ENCODE measurements at places on chromosomes 6 and 20.

DNA sequence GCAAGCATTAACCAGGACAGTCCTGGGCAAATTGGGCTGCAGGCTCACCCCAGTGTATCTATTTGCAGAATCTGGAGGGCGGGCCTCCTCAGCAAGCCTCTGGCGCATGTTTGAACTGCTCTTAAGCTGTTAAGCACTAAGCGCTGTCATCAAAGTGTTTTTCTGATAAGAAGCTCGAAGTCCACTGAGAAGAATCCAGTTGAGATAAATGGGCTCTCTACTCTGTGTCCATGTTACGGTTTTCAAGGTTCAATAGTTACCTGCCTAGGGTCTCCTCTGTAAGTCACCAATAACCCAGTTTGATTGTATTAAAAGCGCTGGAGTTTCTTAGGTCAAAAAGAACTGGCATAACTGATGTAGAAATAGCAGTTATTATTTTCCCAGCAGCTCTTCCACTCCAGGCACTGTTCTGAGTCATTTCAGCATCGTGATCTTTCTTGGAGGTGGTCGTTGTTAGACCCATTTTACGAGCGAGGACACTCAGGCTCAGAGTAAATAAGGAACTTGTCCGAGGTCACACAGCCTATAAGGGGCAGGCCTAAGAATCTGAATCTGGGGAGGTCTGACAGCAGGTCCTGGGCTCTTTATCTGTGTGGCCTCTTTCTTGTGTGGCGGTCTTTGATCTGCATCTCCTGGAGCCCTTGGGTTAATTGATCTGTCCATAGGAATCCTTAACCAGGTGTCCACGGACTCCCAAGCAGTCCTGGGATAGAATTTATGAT is 207.4 kb upstream of the ZNF217 start:
- DNase-seq: no peak

DNA sequence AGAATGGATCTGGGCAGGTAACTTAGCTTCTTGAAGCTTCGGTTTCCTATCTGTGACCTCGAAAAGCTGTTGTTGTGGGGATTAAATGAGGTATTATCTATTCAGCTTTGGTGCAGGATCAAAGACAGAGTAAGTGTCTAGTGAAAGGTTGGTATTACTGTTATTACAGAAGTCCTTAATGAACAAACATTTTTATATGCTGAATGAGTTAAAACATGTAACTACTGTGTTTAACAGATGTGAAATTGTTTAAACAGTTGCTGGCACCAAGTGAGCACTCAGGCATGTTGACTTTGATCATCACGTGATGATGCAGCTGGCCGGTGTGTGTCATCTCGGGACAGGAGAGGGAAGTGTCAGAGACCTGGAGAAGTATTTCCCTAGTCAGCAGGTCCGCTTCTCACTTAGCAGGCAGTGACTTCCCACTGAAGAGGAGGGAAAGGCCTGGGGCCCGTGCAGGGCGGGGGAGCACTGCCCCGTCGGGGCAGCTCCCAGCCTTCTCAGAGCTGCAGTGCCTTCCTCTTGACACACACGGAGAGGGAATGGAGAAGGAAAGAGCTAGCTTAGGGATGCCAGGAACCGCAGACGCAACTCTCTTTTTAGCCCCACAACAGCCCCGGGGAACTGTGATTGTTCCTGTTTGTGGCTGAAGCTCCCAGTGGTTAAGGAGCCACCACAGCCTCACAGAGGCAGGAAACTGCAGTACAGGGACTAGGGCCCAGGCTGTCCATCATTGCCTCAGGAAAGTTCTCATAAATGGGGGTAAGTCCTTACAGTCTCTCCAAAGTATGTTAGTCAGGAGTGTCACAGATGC is 18.0 kb downstream of the TUBB2A start:
- DNase-seq: no peak

DNA sequence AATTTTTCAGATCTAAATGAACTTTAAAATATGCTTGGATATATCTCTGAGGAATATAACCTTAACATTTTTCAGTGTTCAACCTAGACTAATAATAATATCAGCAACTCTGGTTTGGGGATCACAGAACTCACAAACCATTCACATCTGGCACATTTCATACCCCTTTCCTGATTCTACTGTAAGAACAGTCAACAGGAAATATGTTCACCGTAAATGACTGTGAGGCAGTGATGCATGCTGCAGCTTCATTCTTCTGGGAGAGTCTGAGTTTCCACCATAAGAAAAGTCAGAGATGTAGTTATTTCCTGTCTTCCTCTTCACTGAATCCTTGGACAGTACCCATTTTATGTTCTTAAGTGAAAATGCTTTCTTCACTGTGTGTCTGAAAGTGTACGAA is 134.2 kb upstream of the IFNGR1 start:
- no peak for DNase-seq

GRCh38 chr6:148455225-148455624 is 112.6 kb downstream of the SASH1 start:
- DNase-seq: no peak

GRCh38 chr6:15457121-15457650 is 205.6 kb downstream of the DTNBP1 start:
- DNase-seq: no peak

GRCh38 chr6:100184473-100184872 is 190.4 kb upstream of the MCHR2 start:
- DNase-seq: no peak

GRCh38 chr6:168364793-168365421 is 45.3 kb upstream of the DACT2 start:
- no peak for DNase-seq

- DNase-seq: no peak
Measured at GRCh38 chr20:57118107-57118769, 148.2 kb downstream of the BMP7 start.

- DNase-seq: no peak
Measured at GRCh38 chr6:151136141-151136755, 103.5 kb upstream of the AKAP12 start.

DNA sequence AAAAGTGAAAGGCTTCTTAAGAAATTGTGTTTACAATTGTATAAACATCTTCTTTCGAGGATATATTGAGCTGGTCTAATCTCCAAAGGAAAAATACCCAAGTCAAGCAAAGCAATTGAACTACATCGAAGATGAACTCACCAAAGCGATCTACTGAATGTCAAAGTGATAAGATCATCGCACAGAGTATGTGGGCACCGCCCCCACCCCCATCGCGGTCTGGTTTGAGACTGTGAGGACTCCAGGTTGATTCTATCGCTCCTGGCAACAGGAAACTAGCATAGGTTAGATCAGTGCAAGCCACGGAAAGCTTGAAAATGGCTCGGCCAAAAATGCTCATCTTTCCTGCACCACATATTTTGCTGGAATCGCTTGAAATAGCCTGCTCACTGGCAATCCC is 133.2 kb upstream of the RPS6KA2 start:
- DNase-seq: peak; percentile 57

DNA sequence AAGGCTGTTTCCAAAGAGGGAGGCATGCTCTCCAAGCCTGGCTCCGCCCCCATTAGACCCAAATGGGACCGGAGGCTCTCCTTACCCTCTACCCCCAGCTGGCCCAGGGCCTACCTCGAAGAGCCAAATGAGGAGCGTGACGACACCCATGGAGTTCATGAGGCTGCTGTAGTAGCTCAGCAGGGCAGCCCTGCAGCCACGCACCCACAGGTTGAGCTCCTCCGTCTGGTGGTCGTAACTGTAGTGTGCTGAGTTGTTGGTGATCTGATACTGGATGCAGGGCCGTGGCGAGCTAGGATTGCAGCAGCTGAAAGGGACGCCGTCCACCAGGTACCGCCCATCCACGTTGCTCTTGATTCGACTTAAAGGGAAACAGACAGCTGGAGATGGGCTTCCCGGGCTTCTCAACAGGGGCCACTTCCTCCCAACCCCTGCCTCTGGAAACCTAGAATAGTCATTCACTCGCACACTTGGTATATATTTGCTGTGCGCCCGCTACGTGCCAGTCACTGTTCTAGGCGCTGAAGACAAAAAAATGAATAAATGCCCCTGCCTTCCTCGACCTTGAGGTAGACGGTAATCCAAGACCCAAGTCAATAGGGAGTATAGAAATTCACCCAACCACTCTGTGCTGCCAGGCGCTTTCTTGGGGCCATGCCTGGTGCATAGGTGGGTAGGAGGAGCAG is 18.0 kb downstream of the PRPH2 start:
- no peak for DNase-seq

GRCh38 chr6:142854589-142855488 is 90.1 kb downstream of the HIVEP2 start:
- DNase-seq: no peak

- no peak for DNase-seq
Measured at GRCh38 chr20:58251979-58252591, 23.6 kb upstream of the ANKRD60 start.

DNA sequence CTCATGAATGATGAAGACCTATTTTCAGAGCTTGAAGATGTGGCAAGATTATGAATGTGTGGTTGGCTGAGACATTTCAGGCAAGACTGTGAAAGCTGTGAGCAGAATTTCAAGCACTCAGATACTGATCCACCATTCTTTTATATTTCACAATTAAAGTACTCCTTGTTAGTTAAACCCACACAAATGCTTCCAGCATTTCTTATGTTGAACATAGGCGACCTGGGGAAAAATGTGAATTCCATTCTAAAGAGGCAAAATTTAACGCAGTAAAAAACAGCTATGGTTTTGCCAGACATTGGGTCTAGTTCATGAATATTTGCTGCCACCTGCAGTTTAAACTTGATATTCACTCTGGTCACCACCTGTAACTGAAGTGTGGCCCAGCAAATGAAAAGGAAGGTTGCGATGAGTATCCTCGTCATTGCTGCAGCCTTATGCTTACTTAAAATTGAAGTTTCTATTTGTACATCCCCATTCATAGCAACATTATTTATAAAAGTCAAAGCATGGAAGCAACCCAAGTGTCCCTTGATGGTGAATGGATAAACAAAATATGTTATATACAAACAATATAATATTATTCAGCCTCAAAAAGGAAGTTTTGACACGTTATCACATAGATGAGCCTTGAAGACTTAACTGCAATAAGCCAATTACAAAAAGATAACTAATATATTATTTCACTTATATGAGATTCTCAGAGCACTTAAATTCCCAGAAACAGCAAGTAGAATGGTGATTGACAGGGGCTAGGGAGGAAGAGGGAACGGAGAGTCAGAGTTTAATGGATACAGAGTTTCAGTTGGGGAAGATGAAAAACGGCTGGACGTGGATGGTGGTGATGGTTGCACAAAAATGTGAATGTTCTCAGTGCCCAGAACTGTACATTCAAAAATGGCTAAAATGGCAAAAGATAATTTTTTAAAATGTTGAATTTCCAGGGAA is 32.4 kb upstream of the FAM184A start:
- no peak for DNase-seq

GRCh38 chr6:112305795-112306564 is 41.1 kb upstream of the RFPL4B start:
- no peak for DNase-seq

GRCh38 chr6:157392927-157393668 is 12.1 kb downstream of the ZDHHC14 start:
- no peak for DNase-seq

DNA sequence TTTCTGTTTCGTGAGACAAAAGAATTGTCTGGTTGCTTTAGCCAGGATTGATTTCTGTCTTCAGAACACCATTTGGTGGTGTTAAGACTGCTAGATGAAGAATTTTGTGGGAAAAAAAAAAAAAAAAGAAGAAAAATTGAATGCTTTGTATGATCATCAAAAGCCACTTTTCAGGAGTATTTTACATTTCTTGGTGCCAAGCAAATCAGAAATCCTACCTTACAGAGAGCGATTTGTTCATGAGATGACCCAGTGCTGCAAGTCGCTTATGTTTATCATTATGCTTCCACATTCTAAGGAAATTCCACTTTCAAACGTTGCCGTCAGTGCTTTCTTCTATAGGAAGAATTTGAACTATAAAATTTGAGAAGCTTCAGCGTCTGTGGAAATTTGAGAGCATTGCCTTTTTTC is 228.7 kb downstream of the BCKDHB start:
- DNase-seq: no peak

- no peak for DNase-seq
Measured at GRCh38 chr6:39998126-39998525, 63.9 kb upstream of the MOCS1 start.

- no peak for DNase-seq
Measured at GRCh38 chr6:42137194-42137753, 5.1 kb downstream of the C6orf132 start.

DNA sequence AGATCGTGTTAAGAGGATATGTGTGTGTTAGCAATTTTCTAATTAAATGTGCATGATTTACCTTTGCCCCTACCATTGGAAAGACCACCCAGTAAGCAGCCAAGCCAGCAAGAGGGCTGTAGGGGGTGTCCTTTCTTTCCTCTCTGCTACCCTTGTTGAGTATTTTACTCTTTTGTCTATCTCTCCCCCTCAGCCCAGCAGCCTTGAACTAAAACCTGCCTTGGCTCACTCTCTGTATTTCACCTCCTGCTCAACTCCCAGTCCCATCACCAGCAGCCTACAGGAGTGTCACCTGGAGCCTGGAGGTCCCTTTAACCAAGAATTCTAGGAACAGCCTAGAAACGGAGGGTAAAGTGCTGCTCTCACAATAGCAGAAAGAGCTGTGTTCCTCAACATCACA is 81.0 kb downstream of the HIVEP2 start:
- DNase-seq: no peak

- no peak for DNase-seq
Measured at GRCh38 chr6:169159331-169159730, 94.3 kb downstream of the THBS2 start.

- DNase-seq: no peak
Measured at GRCh38 chr6:11922901-11923300, 89.2 kb upstream of the HIVEP1 start.

- DNase-seq: no peak
Measured at GRCh38 chr6:15534974-15535373, 127.9 kb downstream of the DTNBP1 start.

Measured in stimulated activated CD8-positive, alpha-beta memory T cell treated with anti-CD3 and anti-CD28 coated beads, Interleukin-7, amount 100 ng/mL, for 4 hours (primary cell).